ENCODE measurements at places on chromosomes 5 and 9.

GRCh38 chr5:170597109-170597751, 93.4 kb downstream of the KCNIP1 start:
- no peak for DNase-seq

- DNase-seq, result peak; percentile 63
These were observed 286.0 kb upstream of the TUSC1 start for GRCh38 chr9:25964239-25964638.

DNA sequence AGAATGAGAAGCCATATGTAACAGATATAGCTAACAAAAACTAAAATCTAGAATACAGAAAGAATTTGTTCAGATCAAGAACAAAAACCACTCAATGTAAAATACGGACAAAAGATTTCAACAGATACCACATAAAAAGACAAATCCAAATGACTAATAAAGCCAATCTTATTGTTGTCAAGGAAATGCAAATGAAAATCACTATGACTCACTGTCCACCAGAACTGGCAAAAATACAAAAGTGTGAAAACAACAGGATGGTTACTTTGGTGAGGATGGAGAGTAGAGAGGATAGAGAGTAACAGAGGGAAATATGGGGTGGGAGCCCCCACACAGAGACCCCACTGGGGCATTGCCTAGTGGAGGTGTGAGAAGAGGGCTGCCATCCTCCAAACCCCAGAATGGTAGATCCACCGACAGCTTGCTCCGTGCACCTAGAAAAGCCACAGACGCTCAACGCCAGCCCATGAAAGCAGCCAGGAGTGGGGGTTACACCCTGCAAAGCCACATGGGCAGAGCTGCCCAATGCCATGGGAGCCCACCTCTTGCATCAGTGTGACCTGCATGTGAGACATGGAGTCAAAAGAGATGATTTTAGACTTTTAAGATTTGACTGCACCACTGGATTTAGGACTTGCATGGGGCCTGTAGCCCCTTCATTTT, 15.2 kb upstream of the RHOBTB3 start:
- no peak for DNase-seq

DNA sequence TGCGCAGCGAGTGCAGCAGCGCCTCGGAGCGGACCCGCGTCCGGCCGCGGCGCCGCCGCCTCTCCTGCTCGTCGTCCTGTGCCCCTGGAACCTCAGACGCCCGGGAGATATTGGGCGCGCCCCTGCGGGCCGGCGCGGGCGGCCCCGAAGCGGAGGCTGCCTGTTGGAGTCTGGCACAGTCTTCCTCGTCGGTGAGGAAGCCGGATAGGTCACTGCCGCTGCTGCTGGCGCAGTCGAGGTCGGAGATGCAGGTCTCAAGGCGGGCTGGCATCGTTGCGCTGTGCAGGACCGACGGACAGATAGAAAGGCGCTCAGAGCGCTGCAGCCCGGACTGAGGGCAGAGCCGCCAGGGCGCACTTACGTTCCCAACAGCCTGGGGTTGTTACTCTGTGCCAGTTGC, 344 bp downstream of the NEUROG1 start:
- DNase-seq, result no peak

GRCh38 chr9:19976226-19976625, 187.4 kb upstream of the SLC24A2 start:
- no peak for DNase-seq
